ENCODE measurements at places on chromosomes 7 and 10.
A peak's percentile ranks its signal among the peaks of the same experiment; 100 is the strongest.

DNA sequence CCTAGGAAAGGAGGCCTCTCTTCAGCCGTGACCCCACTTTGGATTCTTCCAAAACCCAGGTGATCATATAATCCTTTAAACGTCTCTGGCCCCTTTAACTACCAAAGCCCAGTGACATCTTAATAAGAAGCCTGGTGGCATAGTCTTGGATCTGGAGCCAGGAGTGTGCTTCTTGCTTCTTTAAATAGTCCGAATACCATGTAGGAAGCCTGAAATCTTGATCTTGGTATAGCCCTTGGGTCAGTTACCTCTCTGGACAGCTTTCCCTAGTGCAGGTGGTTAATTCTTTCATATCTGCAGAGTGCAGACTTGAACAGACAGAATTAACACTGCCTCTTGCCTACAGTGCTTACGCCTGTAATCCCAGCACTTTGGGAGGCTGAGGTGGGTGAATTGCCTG is 138.6 kb upstream of the EFCAB10 start:
- DNase-seq = no peak

- DNase-seq = no peak
Measured at GRCh38 chr7:32094516-32094915, 24.3 kb upstream of the PDE1C start.

GRCh38 chr10:37934791-37935190 is 41.7 kb downstream of the ZNF25 start:
- DNase-seq = no peak

- no peak for DNase-seq
Measured at GRCh38 chr7:116087291-116087690, 56.7 kb upstream of the TFEC start.

GRCh38 chr7:154918741-154919140 is 84.2 kb downstream of the PAXIP1 start:
- DNase-seq = no peak

DNA sequence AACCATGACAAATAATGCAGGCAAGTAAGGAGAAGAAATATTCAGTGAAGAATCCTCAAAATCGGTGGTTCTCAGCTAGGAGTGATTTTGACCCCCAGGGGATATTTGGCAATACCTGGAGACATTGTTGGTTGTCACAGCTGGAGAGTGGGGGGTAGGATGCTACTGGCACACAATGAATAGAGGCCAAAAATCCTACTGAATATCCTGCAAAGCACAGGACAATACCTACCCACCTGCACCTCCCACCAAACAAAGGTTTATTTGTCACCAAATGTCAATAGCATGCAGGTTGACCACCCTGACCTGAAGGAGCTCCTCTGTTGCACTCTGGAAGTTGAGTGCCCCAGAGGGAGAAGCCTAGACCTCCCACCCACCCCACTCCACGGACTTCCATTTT is 1028.6 kb downstream of the CNTNAP2 start:
- no peak for DNase-seq

GRCh38 chr7:114548081-114548980 is 133.7 kb downstream of the FOXP2 start:
- no peak for DNase-seq

GRCh38 chr10:88126699-88127098 is 263.3 kb downstream of the PTEN start:
- no peak for DNase-seq

GRCh38 chr10:97025613-97026242 is 160.0 kb downstream of the SLIT1 start:
- DNase-seq = peak; percentile 4

DNA sequence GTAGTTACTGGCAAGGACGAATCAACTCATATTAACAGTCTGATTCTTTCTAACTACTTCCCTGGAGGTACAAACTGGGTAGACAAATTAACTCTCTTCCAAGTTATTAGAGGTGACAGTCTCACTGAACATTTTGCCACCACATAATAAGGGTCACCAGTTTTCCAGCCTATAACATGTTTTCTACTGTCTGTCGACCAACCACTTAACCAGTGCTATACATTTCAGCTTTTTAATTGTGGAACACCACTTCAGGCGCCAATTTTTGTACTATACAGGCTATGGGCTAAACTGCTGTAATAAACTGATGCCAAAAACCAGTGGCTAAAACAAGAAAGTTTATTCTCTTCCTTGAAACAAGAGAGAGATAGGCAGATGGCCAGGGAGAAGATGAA is 13.3 kb downstream of the ZNF438 start:
- no peak for DNase-seq

- no peak for DNase-seq
Measured at GRCh38 chr7:80403686-80404241, 108.1 kb downstream of the GNAT3 start.

DNA sequence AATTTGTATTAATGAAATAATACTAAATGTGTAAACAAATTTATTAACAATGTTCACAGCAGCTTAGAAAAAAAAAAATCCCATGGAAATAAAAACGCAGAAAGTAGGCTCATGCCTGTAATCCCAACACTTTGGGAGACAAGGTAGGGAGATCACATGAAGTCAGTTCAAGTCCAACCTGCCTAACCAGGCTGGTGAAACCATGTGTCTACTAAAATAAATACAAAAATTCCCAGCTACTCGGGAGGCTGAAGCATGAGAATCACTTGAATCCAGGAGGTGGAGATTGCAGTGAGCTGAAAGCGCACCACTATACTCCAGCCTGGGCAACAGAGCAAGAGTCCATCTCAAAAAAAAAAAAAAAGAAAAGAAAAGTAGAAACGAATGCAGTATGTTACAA is 36.2 kb downstream of the LARP4B start:
- no peak for DNase-seq

GRCh38 chr7:104894314-104894713 is 119.7 kb upstream of the KMT2E start:
- no peak for DNase-seq

DNA sequence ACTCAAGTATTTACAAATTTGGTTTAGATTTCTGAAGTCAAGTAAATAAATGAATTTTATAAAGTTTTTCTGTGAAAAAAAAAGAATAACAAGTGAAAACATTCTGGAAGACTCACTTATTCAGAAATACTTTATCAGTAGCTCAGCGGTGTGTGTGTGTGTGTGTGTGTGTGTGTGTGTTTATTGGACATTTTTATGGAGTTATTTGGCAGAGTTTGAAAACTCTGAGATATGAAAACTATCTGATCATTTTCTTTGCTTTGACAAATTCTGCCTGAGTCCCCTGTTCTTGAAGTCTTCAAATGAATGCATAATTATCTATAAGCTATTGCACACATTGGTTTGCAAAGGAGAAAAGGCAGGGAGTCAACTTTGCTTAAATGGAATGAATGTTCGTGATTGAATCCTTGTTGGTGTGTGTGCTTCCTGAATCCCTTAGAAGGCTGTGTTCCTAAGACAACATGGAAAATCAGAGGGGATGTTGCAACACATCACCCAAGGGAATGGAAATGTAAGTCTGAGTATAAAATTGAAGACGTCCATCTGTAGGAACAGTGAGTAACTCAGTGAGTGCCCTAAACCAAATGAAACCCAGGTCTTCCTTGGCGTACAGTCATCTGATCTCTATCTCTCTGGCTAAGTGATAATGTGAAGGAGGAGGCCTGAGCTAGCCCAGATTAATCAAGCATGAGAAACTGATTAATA is 160.9 kb downstream of the REEP3 start:
- DNase-seq = no peak

- no peak for DNase-seq
Measured at GRCh38 chr10:75014516-75015230, 96.8 kb upstream of the SAMD8 start.

DNA sequence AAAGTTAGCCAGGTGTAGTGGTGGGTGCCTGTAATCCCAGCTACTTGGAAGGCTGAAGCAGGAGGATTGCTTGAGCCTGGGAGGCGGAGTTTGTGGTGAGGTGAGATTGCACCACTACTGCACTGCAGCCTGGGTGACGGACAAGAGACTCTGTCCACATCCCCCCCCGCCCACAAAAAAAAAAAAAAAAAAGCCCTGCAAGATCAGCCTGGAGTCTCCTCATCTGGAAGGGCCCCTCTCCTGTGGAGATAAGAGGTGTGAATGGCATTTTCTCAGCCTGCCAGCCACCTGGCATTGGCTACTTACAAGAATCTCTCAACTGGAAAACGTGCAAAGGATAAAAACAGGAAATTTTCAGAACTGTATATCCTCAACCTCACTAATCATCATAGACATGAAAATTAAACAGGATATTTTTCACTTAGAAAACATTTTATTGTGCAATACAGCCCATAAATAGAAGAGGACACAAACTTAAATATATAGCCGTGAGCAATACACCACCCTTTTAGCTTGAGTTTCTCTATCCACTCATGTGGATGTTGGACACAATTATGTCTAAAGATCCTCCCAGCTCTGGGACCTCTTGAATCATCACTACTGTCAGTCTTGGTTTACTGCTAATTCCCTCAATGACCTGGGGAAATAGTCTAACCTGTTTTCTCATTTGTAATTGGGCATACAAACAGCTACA is 11.3 kb upstream of the TSPAN15 start:
- peak; percentile 37 for DNase-seq

DNA sequence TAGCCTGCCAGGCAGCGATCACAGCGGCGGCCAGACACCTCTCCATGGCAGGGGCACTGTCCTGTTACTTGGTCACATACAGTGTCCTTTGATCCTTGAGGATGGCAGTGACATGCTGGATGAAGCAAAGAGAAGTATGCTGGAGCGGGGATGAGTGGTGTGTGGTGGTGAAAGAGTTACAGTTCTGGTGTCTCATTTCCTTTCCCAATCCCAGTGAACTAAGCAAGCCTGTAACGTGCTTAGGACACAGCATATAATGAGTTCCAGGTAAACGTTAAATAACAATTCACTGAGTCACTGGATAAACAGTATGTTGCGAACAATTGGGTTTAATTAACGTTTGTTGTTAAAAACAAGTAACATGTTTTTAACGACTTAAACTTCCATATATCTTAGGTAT is 63.5 kb upstream of the LAMB1 start:
- DNase-seq = no peak

- DNase-seq = no peak
Measured at GRCh38 chr10:62511656-62512055, 137.5 kb downstream of the ZNF365 start.

GRCh38 chr10:73875139-73875475 is 752 bp upstream of the CAMK2G start:
- DNase-seq = no peak

DNA sequence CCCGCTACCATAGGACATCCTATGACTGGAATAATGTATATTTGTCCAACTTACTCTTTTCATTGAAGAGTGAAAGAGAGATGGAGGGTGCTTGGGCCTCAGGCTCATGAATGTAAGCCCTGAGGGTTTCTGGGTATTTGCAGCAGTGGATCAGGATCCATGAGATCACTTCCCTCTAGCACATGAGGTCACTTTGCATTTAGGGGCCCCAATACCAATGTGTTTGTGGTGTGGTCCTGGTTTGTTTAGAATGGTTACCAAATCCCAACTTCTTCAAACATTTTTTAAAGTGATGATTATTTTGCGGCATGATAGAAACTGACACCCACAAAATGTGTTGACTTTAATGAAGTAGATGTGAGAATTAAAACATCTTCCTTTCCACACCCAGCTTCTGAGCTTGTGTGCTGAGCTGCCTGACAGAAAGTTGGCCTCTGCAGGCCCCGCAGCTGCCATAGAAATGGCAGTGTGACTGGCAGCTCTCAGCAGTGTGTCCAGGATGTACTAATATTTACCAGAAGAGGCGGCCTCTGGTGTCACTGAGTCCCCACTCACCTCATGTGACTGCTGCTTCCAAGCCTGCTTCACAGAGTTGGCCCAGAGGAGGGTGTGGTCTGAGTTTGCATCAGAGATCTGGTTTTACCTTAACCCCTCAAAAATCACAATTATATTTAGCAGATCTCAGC is 447.6 kb upstream of the NPVF start:
- DNase-seq = no peak

DNA sequence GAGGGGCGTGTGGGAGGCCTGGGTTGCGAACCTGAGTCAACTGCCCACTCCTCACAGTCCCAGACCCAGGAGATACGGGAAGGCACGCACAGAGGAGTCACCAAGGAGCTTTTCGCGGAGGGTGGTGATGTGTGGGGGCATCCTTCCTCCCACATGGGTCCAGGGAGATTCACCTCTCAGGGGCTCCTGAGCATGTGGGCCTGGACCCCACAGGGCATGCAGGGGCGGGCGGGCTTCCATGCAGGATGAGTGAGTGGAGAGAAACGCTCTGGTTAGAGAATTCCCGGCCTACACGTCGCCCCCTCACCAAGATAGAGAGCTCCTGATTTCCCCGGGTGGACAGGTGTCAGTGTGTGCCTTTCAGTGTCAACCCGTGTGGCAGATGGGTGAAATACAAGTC is 641.7 kb upstream of the FZD8 start:
- no peak for DNase-seq

DNA sequence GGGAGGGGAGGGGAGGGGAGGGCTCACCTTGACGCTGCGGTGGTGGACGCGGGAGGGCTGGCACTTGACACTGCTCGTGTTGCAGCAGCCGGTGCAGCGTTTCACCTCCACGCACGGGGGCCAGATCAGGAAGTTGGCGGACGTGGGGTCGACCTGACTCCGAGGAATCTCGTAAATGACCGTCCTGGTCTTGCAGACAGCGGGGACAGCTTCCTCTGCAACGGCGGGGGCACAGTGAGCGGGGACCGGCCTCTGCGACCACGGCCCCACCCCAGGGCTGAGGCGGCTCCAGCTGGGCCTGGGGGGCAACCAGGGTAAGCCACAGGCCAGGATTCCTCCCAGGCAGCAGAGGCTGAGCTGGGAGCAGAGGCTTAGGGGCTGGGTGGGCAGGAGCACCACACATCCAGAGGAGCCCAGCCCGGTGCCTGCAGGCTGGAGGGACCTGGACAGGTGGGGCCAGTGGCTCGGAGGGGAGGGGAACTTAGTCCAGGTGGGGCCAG is 8.8 kb downstream of the PDGFA start:
- DNase-seq = no peak

- DNase-seq = no peak
Measured at GRCh38 chr10:100516847-100517246, 2.8 kb downstream of the SEC31B start.

DNA sequence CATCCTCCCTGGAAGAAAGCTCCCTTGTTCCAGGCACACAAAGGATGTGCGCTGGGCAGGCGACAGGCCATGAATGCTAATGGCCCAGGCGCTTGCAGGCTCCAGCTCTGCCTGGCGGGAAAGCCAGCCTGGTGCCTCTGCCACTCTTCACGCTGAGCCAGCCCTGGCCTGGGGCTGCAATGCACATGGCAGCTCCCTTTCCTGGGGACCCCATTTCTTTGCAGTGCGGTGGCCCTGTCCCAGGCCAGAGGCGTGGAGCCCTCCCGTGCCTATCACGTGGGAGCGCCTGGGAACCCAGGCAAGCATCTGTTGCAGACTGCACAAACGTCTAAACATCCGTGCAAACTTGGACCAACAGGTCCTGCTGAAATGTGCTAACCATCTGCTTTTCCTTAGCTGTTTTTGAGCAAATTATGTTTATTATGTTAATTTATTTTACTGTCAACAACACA is 152.1 kb upstream of the LYZL2 start:
- no peak for DNase-seq

- DNase-seq = no peak
Measured at GRCh38 chr10:108392286-108392685, 1227.8 kb upstream of the SORCS1 start.
